ENCODE measurements at places on chromosomes 3 and 15. TPM values are rescaled to one million over a fixed set of nuclear protein-coding genes. Genes with fewer than 3 reads are reported as not detected.

The SLC22A13 gene
- total RNA-seq, result 0.29 TPM

The RAD51 gene
- total RNA-seq, result 15.7 TPM

The PLSCR2 gene
- not detected for total RNA-seq

The RAB11A gene
- total RNA-seq, result 266 TPM

The GOLGA6D gene
- not detected for total RNA-seq

The GOLGA6L7 gene
- total RNA-seq, result not detected

The WNT7A gene
- total RNA-seq, result not detected

The ACAD11 gene
- 17.8 TPM for total RNA-seq

The ARGFX gene
- not detected for total RNA-seq

The PP2D1 gene
- not detected for total RNA-seq

The CHL1 gene
- 0.10 TPM for total RNA-seq

The BTLA gene
- total RNA-seq, result 0.10 TPM

The RTP1 gene
- not detected for total RNA-seq

The TRA2B gene
- total RNA-seq, result 300 TPM

The MIX23 gene
- 66.8 TPM for total RNA-seq

The ZPLD1 gene
- total RNA-seq, result not detected

The NPAP1 gene
- not detected for total RNA-seq

The DPPA2 gene
- not detected for total RNA-seq

The IL17RE gene
- total RNA-seq, result not detected

The ROBO1 gene
- total RNA-seq, result 40.0 TPM
